Mesenteric fat pad (tissue), 1 donor: ENCODE measurements at places on chromosomes 7 and 10. TPM values are rescaled to one million over a fixed set of nuclear protein-coding genes. Genes with fewer than 3 reads are reported as not detected.
A peak's percentile ranks its signal among the peaks of the same experiment; 100 is the strongest.

GRCh38 chr10:97505152-97505551 is 6.4 kb downstream of the UBTD1 start:
- no peak for DNase-seq

DNA sequence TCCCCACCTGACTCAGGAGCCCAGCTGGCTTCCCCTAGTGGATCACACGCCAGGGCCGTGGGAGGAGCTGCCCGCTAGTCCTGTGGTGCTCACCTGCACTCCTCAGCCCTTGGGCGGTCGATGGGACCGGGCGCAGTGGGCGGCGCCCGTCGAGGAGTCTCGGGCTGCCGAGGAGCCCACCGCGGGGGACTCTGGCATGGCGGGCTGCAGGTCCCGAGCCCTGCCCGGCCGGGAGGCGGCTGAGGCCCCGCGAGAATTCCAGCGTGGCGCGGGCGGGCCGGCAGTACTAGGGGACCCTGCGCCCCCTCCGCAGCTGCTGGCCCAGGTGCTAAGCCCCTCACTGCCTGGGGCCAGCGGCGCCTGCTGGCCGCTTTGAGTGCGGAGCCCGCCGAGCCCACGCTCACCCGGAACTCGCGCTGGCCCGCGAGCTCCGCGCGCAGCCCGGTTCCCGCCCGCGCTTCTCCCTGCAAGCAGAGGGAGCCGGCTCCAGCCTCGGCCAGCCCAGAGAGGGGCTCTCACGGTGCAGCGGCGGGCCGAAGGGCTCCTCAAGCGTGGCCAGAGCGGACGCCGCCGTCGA is 367.9 kb downstream of the TYW1 start:
- DNase-seq, result no peak

DNA sequence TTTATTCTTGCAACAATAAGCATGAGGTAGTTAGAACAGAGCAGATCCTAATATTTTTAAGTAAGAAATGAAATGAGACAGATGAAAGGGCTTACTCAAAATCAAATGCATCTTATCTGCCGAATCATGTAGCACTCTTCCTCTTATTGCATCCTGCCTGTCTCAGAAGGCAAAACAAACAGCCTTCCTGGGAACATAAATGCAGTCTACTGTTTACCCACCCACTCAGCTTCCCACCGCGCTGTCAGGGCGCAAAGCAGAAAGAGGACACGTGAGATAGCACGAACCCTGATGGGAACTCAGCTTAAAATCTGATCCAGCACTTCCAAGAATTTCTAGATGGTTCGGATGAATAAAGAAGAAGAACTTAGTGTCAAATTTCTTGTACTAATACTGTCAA is 114.4 kb upstream of the CDK1 start:
- DNase-seq, result no peak

- DNase-seq, result no peak
Observed at GRCh38 chr10:96334616-96335526, 23.9 kb downstream of the OPALIN start.

GRCh38 chr7:75038508-75038907 is 35.1 kb downstream of the RCC1L start:
- no peak for DNase-seq

DNA sequence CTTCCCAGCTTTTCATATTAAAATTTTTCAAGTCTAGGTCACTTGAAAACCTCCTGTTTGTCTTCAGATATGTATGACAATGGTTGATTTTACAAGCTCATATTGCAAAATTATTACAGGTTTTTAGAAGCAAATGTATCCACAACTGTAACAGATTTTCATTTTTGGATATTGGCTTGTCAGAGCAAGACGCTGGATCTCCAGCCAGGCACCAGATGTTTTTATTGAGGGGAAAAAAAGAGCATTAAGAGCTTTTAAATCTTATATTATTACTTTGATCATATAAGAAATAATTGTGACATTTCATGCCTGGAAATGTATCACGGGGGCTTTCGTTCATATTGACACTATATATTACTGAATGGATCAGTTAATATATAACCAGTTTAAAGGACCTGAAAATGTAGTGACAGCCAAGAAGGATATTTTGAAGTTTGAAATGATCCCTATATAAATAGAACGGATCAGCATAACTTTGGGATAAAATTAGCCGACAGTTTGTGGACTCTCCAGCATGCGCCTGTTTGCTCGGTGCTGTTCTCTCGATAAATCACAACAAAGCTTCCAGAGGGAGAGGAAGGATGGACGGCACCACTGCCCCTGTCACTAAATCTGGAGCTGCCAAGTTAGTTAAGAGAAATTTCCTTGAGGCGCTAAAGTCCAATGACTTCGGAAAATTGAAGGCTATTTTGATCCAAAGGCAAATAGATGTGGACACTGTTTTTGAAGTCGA is at the start of gene ASB4:
Gene ASB4, plus strand, starts transcription at position 553 of the 733 bp plus-strand sequence. Its CDS starts 29 bp downstream, at position 582.
- DNase-seq, result no peak

GNAT3 gene
- not detected for total RNA-seq

GRCh38 chr10:58513188-58514110 is 777 bp downstream of the BICC1 start:
- peak; percentile 89 for DNase-seq

DNA sequence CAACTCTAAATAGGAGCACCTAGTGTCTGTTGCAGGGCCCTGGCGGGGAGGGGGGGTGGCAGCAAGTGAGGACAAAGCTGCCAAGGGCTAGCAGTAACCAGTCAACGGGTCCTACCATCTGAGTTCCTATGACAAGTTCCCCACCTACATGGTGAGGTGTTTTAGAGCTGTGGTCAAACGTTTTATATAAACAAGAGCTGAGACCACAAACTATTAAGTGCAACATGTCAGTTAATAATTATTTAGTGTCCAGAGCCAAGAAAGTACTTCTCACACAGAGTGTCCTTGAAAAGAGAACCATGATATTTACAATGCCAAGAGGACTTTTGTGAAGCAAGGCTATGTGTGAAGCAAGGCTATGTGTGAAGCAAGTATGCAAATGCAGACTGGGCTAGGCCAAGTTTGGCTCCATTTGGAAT is 434.7 kb downstream of the TNS3 start:
- no peak for DNase-seq

DNA sequence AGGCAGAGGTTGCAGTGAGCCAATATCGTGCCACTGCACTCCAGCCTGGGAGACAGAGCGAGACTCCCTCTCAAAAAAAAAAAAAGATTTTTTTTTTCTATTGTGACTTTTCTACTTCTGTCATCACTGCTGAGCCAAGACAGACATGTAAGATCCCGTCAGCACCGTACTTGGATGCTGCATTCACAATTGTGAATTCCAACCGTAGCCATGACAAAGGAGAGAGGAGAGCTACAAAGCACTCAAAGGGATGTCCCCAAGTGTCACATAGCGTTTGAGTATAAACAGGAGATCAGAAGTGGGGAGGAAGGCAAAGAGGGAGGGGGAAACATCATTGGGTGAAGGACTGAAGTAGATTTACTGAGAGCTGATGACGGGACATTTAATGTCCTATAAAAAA is 144.2 kb downstream of the PRPF18 start:
- no peak for DNase-seq

- DNase-seq, result peak; percentile 76
Observed at GRCh38 chr7:157396316-157397035, 59.7 kb downstream of the DNAJB6 start.

TMEM213 gene
- not detected for total RNA-seq

GRCh38 chr7:152661479-152661878 is 14.5 kb downstream of the XRCC2 start:
- DNase-seq, result no peak

HOXA3 gene
- total RNA-seq, result 5.8 TPM

DNA sequence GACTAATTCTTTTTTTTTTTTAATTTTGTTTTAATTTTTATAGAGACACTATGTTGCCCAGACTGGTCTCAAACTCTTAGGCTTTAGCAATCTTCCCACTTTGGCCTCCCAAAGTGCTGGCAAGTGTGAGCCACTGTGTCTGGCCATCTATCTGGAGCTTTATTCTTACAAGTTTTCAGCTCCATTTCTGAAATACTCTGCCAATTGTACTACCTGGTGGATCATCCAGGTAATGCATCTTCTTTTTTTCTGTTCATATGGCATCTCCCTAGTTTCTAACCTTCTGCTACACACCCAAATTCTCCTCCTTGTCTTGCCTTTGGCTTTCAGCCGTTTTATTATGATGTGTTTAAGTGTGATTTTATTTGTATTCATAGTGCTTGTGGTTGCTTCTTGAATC is 40.2 kb downstream of the ZNF365 start:
- no peak for DNase-seq

ITPRID1 gene
- not detected for total RNA-seq

DNA sequence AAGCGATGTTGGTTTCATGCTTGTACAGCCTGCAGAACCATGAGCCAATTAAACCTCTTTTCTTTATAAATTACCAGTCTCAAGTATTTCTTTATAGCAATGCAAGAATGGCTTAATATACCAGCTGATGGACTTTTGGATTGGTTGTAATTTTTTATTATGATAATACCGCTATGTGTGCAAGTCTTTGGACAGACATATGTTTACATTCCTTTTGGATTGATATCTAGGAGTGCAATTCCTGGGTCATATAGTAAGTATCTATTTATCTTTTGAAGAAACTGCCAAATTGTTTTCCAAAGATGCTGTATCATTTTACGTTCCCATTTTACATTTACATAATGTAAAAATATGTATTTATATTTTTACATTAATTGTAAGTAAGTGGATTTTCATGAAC is 81.2 kb upstream of the PIP4K2A start:
- DNase-seq, result no peak

PNLIPRP3 gene
- total RNA-seq, result not detected

OR2A1 gene
- total RNA-seq, result 0.16 TPM

DNA sequence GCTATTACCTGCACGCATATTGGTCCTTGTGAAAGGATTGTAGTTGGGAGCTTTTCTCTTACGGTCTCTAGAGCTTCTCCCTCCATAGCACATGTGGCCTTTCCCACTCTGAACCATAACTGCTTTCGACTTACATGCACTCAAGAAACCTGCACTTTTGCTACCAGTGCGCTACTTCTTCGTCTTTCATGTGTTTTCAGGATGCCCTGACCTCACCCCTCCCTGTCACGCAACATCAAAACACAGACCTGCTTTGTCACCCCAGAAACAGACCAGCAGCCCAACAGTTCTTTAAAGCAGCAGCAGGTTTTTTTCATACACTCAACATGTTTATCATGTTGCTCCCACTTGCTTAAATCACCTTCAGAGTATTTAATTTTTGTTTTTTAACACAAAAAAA is 243.5 kb upstream of the TCF7L2 start:
- DNase-seq, result no peak

- no peak for DNase-seq
Observed at GRCh38 chr7:51321961-51322515, 5.4 kb upstream of the COBL start.

TFR2 gene
- total RNA-seq, result 0.29 TPM
